ENCODE measurements at places on chromosomes 5 and 9.

DNA sequence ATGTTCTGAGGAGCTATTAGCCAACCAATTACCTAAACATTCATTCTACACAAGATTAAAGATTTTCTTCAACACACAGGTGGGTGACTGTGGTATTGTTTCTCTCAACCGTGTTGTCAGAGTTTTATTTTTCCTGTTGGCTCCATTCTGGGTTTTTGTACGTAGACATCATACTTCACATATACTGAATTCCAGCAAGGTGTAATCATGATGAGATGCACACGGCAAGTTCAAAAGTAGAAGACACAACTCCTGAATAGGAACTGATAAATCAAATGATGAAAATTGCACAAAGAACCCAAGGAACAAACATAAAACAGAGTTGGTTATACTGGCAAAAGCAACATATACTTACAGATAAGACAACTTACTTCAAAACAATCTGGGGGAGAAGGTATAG lies 40.2 kb upstream of the RANBP6 start:
- DNase-seq, result no peak

DNA sequence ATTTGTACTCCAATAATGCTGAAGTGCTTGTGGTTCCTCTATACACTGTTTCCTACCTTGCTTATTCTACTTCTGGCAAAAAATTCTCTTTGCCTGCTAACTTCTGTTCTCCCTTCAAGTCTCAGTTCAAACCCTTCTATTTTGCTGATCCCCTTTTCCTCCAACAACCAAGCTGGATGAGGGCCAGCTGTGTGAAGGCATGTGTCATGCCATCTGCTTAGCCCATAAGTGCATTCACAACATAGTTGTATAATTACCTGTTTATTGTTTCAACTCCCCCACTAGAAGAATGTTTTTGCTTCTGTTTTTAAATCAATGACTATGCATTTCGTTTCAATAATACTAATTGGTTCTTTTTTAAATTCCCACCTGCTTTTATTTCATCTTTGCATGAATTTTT lies 1951.4 kb upstream of the WWC1 start:
- no peak for DNase-seq

DNA sequence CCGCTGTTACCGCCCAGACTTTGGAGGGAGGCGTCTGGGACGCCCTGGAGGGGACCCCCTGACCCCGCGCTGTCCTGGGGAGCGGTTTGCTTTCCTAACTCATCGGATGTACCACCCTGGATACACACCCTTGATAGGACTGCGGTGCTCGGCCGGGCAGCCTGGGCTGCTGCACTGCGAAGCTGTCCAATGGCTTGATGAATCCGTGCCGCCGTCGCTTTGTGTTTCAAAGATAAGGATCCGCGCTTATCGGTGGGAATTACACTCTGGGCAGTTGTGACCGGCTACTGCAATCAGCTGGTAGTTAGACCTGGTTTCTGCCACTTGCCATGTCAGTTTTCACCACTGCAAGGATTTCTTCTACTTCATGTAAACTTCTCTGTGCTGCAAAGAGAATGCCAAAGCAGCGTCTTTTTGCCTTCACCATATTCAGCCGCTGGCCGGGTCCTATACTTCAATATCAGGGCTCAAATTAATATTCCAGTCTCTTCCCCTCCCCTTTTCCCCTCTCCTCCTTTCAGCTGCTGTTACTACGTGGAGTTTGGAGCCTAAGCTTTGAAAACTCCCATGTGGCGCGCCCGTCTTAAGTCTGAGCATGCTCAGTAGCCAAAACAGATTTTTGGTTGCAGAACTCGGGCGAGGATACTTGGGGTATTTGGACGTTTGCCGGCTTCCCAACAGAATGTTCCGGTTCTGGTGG lies 727 bp downstream of the SMAD5 start:
- DNase-seq, result peak; percentile 67

DNA sequence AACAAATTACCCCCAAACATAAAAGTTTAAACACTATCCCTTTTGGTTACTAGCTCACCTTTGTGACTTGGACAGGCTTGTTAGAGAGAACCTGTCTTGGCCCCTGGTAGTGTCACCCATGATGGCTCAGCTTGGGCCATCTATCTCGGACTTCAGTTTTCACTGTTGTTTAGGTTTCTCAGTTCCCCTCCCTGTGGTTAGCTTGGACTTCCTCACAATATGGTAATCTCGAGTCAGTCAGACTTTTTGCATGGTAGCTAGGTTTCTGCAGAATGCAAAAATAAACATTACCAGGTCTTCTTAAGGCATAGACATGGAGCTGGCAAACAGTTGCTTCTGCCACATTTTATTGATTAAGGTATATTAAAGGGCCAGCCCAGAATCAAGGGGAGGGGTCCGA lies 324.3 kb upstream of the RORB start:
- DNase-seq, result no peak

DNA sequence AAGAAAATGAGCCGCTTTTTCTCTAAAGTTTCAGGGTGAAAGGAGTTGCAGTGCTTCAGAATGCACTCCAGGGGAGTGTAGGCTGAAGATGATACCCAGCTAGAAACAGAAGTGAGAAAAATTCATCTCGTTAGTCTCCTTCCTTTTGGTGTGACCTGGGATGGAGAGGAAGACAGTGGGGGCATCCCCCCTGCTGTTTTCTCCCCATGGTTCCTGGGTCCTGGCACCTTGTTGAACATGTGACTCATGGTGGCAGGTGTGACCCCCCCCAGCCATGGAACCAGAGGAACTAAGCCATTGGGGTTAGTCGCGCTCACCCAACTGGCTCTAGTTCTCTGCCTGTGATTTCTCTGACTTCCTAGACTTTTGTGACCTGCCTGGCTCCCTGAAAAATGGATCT lies 424.6 kb downstream of the CSNK1G3 start:
- DNase-seq, result no peak

GRCh38 chr9:78097541-78097940 lies 65.9 kb upstream of the GNAQ start:
- DNase-seq, result no peak

GRCh38 chr9:33718987-33719386 lies 76.4 kb upstream of the PRSS3 start:
- no peak for DNase-seq

DNA sequence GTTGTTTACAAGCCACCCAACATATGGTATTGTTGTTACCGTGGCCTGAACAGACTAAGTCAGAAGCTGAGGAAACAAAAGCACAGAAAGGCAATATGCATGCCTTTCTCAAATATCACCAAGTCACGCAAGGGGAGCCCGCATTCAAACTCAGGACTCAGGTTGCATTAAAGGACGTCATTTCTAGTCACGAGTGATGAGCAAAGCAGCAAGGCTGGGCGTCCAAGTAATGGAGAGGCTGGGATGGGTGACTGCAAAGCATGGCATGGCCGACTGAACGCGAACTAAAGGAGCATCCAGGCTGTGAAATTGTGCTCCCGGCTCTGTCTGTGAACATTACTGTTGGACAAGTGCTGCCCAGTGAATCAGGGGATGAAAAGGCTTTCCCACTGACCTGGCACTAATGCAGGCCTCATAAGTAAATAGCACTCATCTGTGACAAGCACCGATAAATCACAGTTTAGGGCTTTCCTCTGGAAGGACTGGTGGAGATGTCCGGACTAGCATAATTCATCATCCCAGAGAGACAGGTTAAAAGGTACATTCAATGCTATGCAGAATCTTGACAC lies 202.8 kb downstream of the SPOCK1 start:
- DNase-seq, result no peak

GRCh38 chr9:131475111-131475955 lies 27.4 kb upstream of the POMT1 start:
- no peak for DNase-seq

GRCh38 chr5:83340511-83340918 lies 131.0 kb upstream of the VCAN start:
- DNase-seq, result no peak

- DNase-seq, result no peak
Observed at GRCh38 chr5:155767470-155767869, 559.5 kb upstream of the SGCD start.

GRCh38 chr9:125496313-125496834 lies 210.6 kb downstream of the MAPKAP1 start:
- DNase-seq, result no peak

GRCh38 chr9:136536051-136536720 lies 9.7 kb downstream of the NOTCH1 start:
- DNase-seq, result no peak

GRCh38 chr5:133041157-133041784 lies 10.5 kb upstream of the HSPA4 start:
- no peak for DNase-seq

DNA sequence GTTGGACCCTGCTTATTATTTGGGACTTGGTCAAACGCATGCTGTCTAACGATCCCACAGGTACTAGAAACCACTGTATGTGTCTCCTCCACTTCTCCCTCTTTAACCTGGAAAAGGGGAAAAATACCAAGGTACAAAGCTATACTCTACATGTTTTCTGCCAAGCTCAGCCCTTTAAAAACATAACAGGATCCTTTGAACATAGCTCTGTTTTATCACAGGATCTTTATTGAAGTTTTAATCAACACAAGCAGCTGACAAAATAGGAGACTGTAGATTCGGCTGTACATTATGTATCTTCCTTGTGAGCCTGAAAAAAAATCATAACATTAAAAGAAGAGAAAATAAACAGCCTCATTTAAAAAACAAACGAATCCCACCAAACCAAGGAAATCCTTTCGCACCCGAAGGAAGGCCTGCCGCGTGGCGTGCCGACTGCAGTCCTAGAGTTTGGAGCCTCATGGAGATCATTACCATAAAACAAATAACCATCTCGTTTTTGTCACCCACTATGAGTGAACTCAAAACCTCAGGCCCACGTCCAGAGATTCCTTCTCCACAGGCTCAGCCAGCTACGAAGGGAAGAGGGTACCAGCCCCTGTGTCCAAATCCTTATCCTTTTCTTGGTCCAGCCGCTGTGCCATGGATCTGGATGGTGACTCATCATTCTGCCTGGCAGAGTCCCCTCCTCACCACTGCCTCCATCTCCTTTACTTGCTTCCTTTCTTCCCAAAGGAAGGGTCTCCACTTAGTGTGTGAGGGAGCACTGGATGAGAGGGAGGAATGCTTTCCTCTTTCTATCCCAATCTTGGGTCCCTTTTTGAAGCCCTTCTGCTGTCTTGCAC lies 651.1 kb downstream of the CCDC171 start:
- DNase-seq, result no peak

DNA sequence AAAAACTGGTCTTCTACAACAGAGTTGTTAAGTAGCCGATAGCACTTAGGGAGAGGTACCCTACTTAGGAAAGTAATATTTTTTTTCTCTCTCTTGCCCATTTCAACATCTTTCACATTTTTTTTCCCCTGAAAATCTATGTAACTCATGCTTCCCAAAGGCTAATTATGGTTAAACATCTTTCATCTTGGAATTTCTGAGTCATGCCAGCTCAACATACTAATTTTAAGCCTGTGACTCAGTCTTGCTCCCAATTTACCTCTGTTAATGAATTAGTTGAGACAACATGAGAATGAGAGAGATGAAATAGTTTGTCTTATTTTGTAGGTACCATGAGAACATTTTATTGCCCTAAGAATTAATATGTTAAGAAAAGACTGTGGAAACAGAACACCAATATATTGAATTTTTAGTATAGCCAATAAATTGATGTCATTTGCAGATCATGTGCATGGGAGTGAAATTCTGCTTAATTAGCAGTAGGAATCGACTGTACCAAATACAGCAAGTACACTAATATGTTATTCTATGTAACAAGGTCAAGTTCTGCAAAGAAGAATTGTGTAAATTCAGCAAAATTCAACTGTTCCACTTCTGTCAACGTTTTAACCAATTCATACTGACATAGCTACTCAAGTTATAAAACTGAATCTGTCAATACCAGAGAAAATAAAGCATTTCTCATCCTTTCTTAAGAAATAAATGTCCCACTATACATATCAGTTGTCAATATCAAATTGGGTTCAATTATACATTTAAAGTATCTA lies 550.0 kb downstream of the PTPRD start:
- no peak for DNase-seq

DNA sequence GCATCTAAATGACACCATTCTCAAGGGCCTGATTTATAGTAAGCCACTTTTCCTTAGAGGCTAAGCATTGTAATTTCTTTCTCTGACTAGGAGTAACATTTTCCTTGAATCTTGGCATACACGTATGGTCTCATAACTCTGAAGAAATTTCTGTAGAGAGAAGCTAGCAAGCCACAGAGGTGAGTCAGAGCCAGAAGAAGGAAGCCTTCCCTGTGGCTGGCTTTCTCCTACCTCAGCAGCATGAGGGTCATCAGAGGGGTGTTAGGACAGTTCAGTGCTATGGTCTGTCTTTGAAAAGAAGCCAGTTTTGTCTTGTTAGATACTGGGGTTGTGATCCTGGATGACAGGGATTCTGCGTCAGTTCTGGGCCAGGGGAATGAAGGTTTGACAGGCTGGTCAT lies 3.2 kb downstream of the SNX30 start:
- DNase-seq, result no peak

GRCh38 chr5:169519358-169519757 lies 64.2 kb upstream of the SPDL1 start:
- DNase-seq, result no peak

- peak; percentile 1 for DNase-seq
Observed at GRCh38 chr5:157997991-157998504, 139.1 kb upstream of the CLINT1 start.

DNA sequence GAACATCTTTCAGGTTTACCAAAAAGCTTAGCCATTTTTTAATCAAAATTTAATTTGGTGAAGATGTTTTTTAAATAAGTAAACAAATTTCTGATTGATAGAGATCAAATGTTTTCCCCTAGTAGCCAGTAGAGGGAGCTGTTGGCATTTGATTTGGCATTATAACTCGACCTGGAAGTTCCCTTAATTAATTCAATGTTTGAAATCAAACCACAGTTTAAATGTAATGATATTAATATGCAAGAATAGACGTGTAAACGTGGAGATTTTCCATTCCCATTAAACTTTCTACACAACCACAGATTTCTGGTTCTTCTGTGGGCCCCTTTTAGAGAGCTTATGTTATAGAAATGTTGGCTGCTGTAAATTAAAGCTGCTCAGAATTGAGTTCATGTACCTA lies 148.1 kb upstream of the MPDZ start:
- peak; percentile 67 for DNase-seq

DNA sequence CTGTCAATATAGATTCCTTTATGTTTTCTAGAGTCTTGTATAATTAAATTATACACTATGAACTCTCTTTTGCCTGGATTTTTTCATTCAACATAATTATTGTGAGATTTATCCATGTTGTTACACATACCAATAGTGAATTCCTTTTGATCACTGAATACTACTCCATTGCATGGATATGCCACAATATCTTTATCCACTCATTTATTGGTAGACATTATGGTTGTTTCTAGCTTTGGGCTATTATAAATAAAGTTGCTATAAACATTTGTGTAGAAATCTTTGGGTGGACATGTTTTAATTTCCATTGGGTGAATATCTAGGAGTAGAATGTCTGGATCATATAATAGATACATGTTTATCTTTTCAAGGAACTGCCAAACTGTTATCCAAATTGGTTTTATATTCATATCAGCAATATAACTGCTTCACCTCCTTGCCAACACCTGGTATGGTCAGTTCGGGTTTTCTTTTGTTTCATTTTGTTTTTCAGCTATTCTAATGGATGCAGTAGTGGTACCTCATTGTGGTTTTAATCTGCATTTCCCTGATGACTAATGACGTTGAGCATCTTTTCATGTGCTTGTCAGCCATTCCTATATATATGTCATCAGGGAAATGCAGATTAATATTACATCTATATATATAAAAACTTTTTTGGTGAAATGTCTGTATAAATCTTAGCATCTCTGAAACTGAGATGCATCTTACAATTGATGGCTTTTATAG lies 32.1 kb upstream of the TCF7 start:
- DNase-seq, result no peak

GRCh38 chr9:91190062-91190461 lies 171.7 kb downstream of the AUH start:
- DNase-seq, result no peak

Data from HT-29 (cell line).